Activated CD8-positive, alpha-beta memory T cell treated with anti-CD3 and anti-CD28 coated beads, Interleukin-2, amount 10 ng/mL, durations not matched to agents 7 days and 5 days (primary cell): ENCODE measurements at places on chromosomes 3 and 15. TPM values are rescaled to one million over a fixed set of nuclear protein-coding genes. Genes with fewer than 3 reads are reported as not detected.
A peak's percentile ranks its signal among the peaks of the same experiment; 100 is the strongest.

- DNase-seq, result peak; percentile 73
Measured at GRCh38 chr3:40476478-40477470, at the start of gene ZNF619. Gene ZNF619, plus strand, starts transcription at chr3:40477122. Its CDS starts 858 bp downstream, at chr3:40477980.

DNA sequence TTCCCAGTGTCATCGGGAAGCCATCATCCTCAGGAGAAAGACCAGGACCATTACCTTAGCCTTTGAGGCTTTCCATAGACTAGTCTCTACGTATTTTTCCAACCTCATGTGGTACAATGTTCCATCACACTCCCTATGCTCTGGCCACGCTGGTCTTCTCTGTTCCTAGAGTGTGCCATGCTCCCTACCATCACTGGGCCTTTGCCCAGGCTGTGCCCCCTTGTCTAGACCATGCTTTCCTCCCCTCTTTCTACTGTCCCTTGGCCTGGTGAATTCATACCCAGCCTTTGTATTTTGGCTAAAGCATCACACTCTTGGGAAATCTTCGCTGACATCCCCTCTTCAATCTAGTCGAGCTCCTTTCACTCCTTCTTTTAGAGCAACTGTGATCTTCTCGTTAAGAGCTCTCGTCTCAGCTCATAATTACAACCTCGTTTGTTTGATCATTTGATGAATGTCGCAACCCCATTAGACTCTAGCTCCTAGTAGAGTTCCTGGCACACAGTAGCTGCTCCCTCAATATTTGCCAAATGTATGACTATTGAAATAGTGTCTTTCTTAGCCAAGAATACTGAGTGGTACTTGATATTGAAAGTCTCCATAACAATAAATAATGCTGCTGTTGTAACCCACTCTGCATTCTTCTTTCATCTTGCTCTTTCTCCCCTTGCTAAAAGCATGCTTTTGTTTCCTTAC lies 100.2 kb upstream of the FAM3D start:
- no peak for DNase-seq

DNA sequence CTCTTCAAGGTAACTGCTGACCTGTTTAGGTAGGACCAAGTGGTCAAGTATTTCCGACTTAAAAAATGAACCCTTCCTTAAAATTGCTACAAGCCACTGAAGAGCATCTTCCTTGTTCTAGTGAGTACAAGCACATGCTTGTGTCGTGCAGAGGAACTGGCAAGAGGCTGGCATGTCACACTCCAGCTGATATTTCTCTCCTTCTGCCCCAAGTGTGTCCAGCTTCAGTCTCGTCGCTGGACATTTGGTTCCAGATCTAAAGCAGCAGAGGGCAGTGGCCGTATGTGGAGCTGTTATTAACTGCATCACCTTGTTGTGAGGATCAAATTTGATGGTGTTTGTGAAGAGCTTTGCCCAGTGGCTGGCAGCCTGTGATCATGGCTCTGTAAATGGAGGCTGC lies 10.0 kb downstream of the RBP2 start:
- no peak for DNase-seq

The CCDC39 gene
- not detected for total RNA-seq

The EPHA6 gene
- not detected for total RNA-seq

The ROPN1 gene
- not detected for total RNA-seq

The MUC13 gene
- not detected for total RNA-seq
